ENCODE measurements at places on chromosomes 13 and 19.
A peak's percentile ranks its signal among the peaks of the same experiment; 100 is the strongest.

GRCh38 chr13:34011552-34012085 lies 193.7 kb downstream of the RFC3 start:
- no peak for DNase-seq

GRCh38 chr19:24054044-24054935 lies 32.7 kb upstream of the ZNF254 start:
- no peak for DNase-seq

- DNase-seq: no peak
These were observed 9.2 kb downstream of the UBE2S start for GRCh38 chr19:55398200-55398925.

- DNase-seq: no peak
These were observed 172.2 kb downstream of the SLITRK1 start for GRCh38 chr13:83710133-83710515.

GRCh38 chr19:7845390-7846154 lies 15.6 kb downstream of the EVI5L start:
- DNase-seq: no peak

DNA sequence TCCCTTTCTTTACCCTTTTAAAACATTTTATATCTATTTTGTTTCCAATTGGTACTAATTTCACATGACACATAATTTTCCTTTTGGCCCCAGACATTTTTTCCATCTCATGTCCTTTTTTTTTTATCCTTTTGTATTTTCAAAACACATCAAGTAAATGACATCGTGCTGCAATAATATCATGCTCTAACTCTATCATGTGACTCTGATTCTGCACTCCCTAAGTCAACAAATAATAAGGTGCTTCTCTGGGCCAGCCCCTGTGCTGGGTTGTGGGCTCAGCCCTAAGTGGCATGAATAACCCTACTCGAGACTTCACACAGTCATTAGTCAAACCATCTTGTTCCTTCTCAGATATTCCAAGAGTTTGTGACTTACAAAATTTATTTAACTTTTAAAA lies 21.7 kb downstream of the NALCN start:
- DNase-seq: no peak

DNA sequence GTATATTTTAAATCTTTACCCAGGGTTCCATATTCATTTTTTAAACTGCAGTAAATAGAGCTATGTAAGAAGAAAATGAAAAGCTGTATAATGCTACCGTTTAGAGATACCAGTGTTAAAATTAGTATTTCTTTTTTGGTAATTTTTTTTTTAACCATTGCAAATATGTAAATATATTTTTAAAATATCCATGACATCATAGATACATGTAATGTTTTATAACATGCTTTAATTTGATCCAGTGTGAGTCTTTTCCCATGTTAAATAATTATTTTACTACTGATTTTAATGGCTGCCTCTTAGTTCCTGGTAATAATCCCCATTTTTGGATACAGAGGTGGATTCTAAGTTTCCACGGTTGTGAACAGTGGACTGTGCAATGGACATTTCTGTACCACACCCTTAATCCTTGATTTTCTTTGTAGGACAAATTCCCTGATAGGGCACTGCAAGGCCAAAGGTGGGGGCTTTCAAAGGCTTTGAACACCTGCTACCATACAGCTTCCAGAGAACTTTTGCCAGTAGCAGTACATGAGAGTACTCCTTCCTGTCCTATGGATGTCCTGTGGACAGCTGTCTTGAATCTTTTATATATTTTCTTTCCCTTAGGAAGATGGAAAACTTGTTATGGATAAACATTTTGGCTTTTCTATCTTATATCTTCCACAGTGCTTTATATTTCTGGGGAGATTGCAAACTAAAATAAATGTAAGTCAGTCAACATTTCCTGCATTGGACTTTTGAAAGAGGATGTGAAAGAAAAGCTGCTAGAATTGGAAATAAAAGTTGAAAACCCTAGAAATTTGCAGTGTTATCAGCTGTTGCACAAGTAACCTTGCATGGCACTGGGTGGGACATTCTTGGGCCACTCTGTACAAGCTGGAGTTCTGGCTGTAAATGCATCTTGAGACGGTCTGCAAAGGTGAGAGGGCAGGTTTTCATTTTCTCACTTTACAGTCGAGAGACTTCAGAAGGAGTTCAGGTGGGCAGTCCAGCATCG lies 46.8 kb downstream of the ARHGEF7 start:
- DNase-seq: no peak

GRCh38 chr13:42136518-42136917 lies 88.1 kb downstream of the DGKH start:
- no peak for DNase-seq

GRCh38 chr13:28704919-28705318 lies 13.9 kb downstream of the SLC46A3 start:
- DNase-seq: no peak

- DNase-seq: no peak
These were observed 5.9 kb downstream of the AKAP8 start for GRCh38 chr19:15373644-15374043.

DNA sequence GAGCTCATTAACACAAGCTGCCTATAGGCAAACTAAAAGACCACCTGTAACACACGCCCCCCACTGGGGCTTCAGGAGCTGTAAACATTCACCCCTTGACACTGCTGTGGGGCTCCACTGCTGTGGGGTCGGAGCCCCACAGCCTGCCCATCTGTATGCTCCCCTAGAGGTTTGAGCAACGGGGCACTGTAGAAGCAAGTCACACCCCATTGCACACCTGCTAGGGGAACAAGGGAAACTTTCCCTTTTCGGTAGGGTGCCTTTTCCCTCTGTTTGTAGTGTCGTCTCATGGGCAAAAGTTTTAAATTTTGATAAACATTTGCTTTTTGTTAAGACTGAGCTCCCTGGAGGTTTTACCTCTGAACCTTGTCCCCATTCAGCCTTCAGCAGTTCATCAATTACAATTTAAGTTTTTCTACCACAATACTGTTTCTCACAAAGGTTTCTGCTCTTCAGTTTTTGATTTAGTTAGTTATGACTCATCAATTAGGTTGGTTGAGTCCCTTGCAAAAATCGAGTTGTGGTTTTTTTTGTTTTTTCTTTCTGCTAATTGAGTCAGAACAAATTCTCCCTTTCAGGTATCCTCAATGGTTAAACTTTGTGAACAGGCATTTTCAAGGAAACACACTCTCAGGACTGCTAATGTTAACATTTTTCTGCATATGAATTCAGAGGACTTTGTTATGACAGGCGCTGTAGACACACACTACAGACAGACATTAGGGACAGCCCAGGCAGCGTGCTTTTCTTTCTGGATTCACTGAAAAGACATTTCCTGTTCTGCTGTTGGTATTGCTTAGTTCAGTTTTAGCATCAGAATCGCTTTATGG lies 35.1 kb downstream of the ZNF433 start:
- DNase-seq: no peak

DNA sequence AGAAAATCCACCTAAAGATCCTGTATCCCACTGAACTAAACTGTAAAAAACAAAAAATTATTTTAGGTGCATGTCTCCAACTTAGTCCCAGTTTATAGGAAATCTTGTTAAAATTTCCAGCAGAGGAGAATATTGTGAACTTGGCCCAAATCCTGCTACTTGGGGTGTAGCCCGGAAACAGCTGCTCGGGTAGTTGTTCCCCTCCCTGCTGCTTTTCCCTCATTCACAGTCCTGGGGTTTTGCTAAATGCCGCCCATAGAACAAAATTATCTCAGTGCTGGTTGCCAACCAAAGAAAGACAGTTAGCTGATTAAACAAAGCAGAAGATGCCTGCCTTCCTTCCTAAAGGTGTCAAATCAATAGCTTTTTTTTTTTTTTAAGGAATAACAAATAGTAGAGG lies 330.5 kb upstream of the KLF12 start:
- DNase-seq: no peak

GRCh38 chr13:69020120-69020519 lies 1087.5 kb upstream of the ATXN8OS start:
- no peak for DNase-seq

GRCh38 chr19:1521636-1522035 lies 2.2 kb upstream of the PLK5 start:
- DNase-seq: no peak

- DNase-seq: peak; percentile 67
These were observed 78.3 kb downstream of the CYSLTR2 start for GRCh38 chr13:48731957-48732569.

DNA sequence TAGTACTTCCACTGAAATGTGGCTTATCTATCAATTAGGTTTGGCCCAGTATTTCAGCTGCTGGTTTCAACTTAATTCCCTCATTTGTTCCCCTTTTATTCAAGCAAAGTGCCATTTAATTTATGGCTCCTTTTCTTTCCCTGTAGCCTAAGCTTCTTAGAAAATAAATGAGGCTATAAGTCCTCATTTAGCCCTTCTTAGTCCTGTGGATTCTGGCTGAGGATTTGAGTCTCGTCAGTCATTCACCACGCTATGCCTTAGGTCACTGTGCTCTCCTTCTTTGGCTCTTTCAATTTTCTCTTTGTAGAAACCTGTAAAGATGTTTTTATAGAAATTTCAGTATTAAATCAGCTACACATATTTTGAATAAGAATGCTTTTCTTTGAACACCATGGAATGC lies 579.1 kb downstream of the GPC6 start:
- no peak for DNase-seq

GRCh38 chr19:13234518-13234917 lies 84.3 kb downstream of the IER2 start:
- DNase-seq: peak; percentile 51

DNA sequence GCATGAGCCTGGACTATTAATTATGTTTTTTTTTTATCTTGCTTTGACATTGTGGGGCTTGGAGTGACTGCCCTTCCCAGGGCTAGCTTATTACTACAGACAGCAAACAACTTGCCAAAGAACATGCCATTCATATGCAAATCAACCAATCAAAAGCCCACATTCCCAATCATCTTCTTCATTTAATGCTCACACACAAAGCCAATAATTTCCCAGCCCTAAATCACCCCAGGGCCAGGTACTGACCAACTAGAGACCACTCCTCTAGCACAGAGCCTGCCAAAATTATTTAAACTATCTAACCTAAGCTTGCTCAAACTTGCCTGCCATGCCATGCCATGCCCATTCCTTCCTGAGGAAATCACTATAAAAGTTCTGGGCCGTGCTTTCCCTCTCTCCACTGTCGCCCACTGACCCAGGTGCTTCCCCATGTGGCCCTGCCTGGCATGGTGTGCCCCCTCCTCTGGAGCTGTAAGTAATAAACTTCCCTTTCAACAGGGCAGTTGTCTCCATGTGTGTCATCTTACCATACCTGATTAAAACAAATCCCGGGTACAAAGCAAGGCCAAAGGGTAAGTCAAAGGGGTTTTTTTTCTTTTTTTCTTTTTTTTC lies 15.7 kb downstream of the PBX4 start:
- DNase-seq: no peak

DNA sequence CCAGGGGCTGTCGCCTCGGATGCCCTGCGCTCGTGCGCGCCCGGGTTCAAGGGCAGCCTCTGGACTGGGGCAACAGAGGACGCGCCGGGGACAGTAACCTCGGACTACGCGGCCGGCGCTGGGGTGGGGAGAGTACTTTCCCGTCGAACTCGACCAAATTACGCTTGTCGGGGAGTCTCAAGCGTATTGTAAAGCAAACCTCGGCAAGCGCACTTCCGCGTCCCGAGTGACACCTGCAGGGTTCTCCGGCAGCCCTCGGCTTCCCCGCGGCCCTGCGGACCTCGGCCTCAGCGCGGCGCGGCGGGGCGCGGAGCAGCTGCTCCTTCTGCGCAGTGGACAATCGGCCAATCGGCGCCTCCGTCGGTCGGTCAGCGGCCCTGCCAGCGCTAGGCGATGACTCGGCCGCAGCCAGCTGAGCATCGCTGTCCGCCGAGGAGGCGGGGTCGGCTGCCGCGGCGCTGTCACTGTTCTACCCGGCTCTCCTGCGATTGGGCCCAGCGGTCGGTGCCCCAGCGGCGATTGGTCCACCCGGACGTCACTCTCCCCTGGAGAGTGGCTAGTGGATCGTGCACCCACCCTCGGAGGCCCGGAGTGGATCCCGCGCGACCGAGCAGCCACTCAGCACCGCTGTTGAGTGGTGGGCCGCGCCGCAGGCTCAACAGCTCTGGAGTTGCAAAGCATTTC lies at the start of gene SLC46A3:
Gene SLC46A3 (minus strand): TSS at position 428 of the 684 bp plus-strand sequence. CDS start 972 bp downstream, outside the sequence.
- peak; percentile 98 for DNase-seq

All from activated CD4-positive, alpha-beta T cell treated with anti-CD3 and anti-CD28 coated beads, Interleukin-2, amount 50 U/mL, for 1 hour (primary cell).